A673 (cell line): ENCODE measurements at places on chromosomes 4 and X.

GRCh38 chr4:52103319-52103718 is 52.2 kb downstream of the SPATA18 start:
- DNase-seq = peak; percentile 57

DNA sequence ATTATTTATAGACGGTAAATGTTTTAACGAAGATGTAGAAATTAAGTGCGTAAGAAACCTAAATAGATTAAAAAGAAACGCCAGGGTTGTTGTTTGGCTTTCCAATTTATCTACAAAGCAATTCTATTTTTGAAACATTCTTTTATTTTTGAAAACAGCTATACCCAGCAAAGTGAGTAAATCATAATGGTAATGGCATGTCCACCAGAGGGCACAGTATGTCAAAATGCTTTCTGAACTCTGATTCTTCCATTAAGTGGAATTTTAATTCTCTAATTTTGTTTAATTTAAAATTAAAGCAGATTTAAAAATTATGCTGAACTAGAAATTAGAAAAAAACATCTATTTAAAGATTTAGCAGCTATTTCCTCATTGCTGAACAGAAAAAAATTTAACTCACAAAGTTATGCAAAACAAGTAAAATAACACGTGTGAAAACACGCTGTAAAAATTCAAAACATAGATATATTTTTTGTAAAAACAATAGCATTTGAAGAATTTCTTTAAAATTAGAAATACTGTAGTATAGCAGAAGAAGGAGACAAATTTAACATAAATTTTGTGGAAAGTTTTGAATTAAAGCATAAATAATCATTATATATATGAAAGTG is 26.5 kb downstream of the RASSF6 start:
- DNase-seq = no peak

DNA sequence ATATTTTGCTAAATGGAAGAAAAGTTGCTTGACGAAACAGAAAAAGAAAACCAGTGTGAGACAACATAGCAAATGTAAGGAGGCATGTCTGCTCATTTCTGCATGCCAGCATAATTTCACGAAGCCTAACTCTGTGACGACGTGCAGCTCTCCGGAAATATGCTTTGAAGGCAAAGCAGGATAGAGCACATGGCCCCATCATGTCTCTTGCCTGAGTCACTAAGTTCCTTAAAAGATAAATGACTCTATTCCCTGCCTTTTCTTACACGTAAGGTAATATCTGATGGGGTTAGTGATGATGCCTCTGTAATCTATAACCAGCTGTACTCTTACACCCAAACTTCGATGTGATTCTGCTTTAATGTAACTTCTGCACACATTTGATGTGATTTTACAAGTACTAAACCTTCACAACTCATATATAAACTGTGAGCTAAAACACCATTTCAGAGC is 64.5 kb downstream of the ANXA3 start:
- DNase-seq = no peak

- DNase-seq = peak; percentile 26
Observed at GRCh38 chr4:110009550-110009949, 96.9 kb downstream of the EGF start.

DNA sequence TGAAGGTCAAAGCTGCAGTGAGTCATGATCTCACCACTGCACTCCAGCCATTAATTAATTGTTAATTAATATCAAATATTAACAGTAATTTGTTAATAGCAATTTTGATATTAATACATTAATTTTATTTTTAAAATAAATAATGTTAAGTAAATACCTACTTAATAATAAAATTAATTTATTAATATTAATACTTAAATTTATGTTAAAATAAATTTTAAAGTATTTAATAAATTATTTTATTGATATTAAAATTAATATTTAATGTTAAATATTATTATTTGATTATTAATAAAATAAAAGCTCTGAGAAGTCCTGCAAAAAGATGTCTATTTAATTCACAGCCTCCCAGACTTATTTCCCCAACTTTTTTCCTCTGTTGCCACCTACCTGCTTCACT is 25.1 kb upstream of the TRIM2 start:
- DNase-seq = no peak

- no peak for DNase-seq
Observed at GRCh38 chrX:3094261-3094660, 53.0 kb downstream of the ARSF start.

GRCh38 chr4:121326597-121326996 is 54.2 kb downstream of the QRFPR start:
- no peak for DNase-seq

GRCh38 chr4:114277690-114278089 is 298.2 kb upstream of the ARSJ start:
- no peak for DNase-seq

GRCh38 chrX:50721764-50722521 is 92.1 kb downstream of the SHROOM4 start:
- peak; percentile 57 for DNase-seq

GRCh38 chrX:148316446-148316845 is 184.0 kb upstream of the AFF2 start:
- no peak for DNase-seq

DNA sequence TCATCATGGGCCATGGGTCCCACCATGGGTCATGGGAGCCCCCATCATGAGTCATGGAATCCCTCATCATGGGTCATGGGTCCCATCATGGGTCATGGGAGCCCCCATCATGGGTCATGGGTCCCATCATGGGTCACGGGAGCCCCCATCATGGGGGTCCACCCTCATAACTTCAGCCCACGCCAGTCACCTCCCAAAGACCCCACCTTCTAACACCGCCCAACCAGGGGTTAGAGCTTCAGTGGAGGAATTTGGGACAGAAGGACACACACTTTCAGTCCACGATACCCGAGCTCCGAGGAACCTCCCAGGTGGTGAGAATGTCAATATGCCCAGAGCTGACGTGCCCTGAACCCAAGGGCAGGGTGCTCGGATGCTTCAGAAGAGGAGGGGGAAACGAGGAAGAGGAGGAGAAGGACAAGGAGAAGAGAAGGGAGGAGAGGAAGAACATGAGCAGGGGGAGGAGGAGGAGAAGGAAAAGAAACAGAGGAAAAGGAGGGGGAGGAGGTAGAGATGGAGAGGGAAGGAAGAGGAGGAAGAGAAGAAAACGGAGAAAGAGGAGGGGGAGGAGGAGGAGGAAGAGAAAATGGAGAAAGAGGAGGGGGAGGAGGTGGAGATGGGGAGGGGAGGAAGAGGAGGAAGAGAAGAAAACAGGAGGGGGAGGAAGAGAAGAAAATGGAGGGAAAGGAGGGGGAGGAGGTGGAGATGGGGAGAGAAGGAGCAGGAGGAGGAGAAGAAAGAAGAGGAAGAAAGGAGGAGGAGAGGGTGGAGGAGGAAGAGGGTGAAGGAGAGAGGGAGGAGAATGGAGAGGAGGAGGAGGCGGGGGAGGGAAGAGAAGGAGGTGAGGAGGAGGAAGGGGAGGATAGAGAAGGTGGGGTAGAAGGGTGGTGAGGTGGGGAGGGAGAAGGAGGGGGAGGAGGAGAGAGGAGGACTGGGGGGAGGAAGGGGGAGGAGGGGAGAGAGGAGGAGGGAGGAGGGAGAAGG is 17.7 kb downstream of the IL3RA start:
- no peak for DNase-seq

DNA sequence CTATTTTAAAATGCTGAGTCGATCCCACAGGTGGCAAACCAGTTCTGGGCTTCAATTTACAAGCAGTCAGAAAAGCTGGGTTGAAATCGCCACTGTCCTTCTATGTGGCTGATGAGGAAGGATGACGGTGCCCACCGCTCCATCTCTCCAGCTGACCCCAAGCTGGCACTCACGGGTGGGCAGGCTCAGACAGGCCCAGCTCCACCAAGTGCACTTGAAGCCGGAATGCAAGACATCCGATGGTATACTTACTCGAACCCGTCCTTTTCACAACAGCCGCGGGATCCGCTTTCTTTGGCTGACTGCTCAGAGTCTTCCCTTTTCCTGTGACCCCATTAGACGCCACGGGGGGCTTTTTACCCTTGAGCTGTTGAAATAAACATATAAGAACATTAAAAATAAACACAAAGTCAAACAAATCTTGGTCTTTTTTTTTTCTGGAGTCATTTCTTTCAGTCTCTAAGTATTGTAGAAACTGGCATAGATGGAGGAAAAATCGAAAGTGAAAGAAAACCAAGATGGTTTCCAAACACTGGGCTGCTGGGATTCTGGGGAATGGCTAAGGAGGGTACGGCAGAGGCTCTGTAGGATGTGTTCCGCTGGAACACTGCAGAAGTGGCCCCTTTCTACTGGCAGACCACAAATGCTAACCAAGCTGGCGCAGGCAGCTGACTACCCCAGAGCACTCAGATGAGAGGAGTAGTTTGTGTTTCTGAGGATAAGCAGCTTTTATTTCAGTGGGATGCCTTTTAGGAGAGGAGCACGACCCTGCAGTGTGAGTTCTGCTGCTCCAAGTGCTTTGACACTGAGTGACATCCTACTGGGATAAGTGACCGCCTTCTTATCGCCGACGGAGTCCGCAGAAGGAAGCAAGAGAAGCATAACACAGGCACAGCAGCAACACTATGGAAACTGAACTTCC is 160.9 kb downstream of the AFAP1 start:
- DNase-seq = no peak

- DNase-seq = peak; percentile 65
Observed at GRCh38 chr4:168569066-168569930, 72.4 kb downstream of the PALLD start.

DNA sequence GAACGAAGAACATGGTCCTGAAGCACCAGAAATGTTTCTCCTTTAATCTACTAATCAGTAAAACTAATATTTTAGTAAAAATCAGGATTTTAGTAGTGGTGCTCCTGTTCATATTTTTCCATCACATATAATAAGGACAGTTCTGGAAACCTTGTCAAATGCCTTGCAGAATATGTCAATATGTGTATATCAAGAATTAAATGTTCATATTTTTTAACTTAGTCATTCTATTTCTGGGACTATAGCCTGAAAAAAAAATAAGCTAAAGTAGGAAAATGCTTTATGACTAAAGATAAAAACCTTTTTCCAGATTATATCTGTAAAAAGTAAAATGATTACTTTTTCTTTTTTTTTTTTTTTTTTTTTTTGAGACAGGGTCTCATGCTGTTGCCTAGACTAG is 65.1 kb downstream of the MAB21L2 start:
- no peak for DNase-seq

GRCh38 chr4:82913305-82913704 is 12.8 kb downstream of the THAP9 start:
- no peak for DNase-seq

DNA sequence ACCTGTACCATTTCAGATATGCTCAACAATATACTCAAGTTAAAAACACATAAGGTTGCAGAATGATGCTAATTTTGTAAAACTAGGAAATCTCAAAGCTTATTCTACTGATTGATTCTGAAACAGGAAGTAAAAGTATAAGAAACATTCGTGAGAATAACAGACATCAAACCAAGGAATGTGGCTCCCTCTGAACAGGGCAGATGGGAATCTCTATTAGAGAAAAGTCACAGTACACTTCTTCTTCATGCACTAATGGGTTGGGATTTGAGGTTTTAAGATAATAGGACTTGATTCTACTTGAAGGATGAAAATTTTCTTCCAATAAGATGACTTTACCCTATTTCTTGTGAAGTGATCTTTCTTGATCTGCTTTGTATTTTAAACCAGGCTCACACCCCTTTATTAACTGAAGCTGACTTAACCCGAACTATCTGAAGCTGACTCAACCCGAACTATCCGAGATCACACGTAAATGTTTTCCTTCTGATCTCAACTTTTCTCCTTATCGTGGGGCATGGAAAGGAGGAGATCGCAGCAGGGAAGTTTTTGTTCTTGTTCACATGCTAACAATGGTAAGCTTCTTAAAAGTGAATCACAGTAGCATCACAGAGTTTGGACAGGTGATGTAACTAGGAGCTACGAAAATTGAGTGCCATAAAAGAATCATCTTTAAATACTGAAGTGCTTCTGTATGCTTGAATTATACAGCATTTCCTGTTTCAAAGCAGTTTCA is 363.1 kb upstream of the ZFP42 start:
- DNase-seq = no peak

GRCh38 chrX:154369449-154370299 is 4.8 kb downstream of the FLNA start:
- peak; percentile 94 for DNase-seq

DNA sequence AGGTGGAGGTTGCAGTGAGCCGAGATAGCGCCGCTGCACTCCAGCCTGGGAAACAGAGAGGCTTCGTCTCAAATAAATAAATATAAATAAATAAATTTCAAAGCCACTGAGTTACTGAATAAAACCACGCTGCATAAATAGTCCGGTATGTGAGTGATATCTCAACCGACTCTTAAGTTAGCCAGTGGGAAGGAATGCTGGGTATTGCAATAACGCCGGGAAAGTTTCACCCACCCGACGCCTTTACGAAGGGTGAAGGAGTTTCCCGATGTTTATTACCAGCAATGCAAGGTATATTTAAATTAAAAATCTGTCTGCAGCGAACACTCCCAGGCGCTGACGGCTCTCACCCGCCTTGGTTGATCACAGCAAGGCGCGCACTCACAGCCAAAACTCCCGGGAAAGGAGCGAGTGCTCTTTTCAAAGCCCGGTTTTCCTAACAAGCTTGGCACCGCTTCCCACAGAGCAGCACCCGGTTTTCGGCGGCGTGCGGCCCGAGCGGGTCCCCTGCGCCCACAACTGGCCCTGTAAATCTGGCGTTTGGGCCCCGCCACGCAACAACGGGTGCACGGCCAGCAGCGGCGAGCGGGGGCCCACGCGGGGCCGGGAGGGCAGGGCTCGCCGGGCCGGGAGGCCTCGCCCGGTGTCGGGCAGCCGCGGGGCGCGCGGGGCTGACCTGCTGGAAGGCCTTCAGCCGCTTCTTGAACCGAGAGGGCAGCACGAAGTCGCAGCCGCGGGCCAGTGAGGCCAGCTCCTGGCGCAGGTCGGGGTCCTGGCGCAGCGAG is 13.7 kb downstream of the PPP2R3B start:
- no peak for DNase-seq

- no peak for DNase-seq
Observed at GRCh38 chr4:55087913-55088260, 37.5 kb downstream of the KDR start.

DNA sequence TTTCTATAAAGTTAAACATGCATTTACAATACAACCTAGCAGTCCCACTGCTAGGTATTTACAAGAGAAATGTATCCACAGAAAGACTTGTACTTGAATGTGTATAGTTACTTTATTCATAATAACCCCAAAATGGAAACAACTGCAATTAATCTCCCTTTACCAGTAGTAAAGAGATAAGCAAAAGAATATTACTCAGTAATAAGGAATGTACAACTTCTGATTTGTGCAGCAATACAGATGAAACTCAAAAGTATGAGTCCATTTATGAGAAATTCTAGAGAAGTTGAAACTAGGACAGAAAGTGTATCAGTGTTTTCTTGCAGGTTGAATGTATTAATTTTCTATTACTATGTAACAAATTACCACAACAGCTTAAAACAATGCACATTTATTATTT is 15.2 kb downstream of the USP53 start:
- DNase-seq = no peak

DNA sequence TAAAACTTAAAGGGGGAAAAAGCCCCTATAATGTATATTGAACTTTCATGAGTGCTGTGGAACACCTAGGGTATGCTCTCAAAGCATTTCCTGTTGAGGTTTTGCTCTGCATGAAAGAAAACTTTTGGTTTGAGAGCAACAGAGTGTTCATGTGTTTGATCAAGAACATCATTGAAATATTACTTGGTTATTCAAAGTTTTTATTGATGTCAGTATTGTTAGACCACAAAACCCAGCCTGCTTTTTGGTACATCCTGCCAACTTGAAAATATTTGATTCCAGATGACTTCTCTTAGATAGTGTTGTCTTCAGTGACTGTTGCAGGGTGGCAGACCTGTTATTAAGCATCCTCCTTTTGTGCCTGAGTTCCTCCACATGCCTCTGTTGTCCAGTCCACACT is 68.0 kb downstream of the N4BP2 start:
- DNase-seq = no peak
